Naive thymus-derived CD8-positive, alpha-beta T cell (primary cell): ENCODE measurements at places on chromosomes 5 and 9.

- DNase-seq, result no peak
These were observed 43.8 kb downstream of the WHRN start for GRCh38 chr9:114461468-114461867.

- no peak for DNase-seq
These were observed 2.3 kb downstream of the DNLZ start for GRCh38 chr9:136361047-136361753.

DNA sequence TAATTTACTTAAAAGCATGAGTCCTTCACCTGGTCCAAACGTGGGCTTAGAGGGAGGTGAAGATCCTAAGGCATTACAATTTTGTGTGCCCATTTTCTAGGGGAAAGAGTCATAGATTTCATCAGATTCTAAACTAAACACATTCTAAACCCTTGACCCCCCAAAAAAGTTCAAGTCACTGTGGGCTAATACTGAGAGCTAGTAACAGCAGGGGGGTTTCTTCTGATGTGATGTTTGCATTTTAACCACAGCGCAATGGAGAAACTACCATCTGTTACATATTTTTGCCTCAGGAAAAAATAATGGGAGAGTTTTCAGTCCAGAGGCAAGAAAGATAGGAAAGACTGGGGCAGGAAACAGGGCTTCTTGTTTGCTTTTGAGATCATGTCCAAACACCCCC lies 110.8 kb upstream of the SLC1A3 start:
- no peak for DNase-seq

GRCh38 chr9:91727972-91728371 lies 222.1 kb downstream of the ROR2 start:
- DNase-seq, result no peak

DNA sequence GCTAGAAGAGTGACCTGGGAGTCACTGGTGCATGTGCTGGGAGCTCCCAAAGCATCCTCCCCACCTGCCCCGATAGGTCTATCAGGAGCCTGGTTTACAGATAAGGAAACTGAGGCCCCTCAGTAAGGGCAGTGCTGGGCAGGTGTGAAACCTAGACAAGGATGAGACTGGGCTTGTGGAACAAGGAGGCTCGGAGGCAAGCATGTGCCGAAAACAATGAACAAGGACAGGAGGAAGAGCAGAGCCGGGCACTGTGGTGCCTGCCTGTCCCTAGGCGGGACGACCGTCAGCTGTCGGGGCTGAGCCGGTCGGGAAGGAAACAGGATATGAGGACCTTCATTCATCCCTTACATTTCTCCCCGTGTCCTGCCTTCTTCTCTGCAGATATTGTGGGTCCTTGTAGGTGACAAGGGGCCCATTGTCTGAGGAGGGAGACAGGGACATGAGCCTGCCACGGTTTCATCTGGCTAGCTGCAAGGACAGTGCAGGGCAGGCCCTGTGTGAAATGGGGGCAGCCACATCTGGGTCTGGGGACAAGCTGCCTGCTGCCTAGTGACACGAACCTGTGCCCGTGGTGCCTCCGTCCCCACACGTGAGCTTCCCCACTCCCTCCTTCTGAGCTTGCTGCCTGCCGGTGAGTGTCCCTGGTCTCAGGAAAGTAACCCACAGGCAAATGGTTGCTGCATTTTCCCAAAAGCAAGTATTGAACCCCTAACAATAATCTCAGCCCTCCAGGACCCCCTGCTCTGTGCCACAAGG lies 18.6 kb downstream of the FGD3 start:
- DNase-seq, result no peak

GRCh38 chr9:6562201-6562600 lies 83.3 kb downstream of the GLDC start:
- no peak for DNase-seq

- DNase-seq, result no peak
These were observed 106.4 kb upstream of the STARD4 start for GRCh38 chr5:111618623-111619271.

DNA sequence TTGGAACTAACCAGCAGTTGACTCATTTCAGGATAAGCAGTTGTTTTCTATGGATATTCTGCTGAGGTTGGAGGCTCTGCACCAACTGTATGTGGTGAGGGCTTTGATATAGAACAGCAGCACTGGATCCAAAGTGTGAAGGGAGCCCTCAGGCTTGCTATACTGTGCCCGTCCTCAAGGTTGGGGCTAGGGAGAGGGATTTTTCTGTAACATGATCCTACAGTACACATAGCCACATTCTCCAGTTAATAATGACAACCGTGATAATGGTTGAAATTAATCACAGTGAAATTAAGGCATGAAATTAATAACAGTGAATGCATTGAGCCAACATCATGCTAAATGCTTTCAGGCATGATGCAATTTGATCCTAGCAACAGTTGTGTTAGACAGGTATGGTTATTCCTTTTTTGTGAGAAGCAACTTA lies 36.7 kb downstream of the ARHGAP26 start:
- DNase-seq, result no peak

- DNase-seq, result no peak
These were observed 37.4 kb upstream of the NFIB start for GRCh38 chr9:14351221-14351836.

- DNase-seq, result no peak
These were observed 60.0 kb downstream of the TMOD1 start for GRCh38 chr9:97561501-97561900.

- no peak for DNase-seq
These were observed 55.7 kb downstream of the SUSD1 start for GRCh38 chr9:112119225-112120029.
